ENCODE measurements at places on chromosomes 3 and 15.

- DNase-seq: no peak
These were observed 87.0 kb upstream of the ZNF280D start for GRCh38 chr15:56820333-56820732.

- DNase-seq: peak; percentile 80
These were observed 1.5 kb downstream of the SATB1 start for GRCh38 chr3:18423401-18424212.

GRCh38 chr3:134927599-134927998, 132.5 kb downstream of the EPHB1 start:
- DNase-seq: no peak

DNA sequence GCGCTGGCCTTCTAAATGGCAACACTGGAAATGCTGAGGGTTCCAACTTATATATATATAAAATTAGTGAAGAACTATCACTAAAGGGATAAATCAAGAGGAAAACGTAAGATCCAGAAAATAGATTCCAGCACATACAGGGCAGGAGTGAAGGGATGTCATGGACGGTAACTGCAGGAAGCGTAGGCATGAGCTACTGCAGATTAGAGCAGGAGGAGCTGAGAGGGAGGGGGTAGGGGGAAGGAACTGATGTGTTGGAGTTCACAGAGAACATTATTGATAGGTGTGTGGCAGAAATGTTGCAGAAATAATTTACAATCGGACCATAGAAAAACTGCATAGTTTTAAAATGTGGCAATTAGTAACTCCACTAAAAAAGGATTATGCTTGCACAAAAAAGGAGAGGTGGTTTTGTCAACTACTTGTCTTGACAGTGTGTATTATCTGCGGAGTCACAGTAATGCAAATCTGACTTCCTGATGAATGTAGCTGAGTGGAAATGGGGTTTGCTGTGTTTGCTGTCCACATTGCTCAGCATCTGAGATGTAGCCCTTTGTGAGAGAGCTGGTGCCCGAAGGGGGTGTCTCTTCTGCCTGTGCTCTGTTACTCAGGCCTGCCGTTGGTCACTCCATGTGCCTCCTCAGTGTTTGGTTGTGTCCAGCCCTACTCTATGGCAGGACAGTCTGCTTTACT, 61.2 kb downstream of the PAK2 start:
- DNase-seq: no peak

GRCh38 chr15:83053151-83053550, 13.9 kb downstream of the BTBD1 start:
- DNase-seq: no peak

GRCh38 chr3:30352410-30353318, 253.7 kb upstream of the TGFBR2 start:
- DNase-seq: no peak

DNA sequence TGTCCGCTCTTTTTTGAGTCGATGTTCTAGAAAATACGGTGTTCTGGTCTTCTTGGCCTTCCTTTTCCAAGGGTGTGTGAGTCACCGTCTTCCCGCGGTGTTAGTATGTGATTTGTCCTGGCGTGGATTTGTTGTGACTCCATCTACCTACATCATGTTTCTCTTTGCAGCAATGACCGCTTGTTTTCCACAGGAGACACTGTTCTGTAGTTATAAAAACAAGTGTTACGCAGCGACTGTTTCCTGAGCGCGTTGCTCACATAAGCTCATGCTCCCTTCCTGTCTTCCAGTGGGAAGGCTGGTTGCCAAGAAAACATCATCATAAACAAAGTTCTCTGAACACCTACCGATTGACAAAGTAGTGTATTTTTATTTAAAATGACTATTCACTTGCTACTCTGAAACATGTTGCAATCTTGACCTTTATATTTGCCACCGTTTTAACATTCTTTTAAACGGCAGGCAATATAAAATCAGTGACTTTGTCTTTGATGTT, 19.0 kb downstream of the USP13 start:
- peak; percentile 62 for DNase-seq

DNA sequence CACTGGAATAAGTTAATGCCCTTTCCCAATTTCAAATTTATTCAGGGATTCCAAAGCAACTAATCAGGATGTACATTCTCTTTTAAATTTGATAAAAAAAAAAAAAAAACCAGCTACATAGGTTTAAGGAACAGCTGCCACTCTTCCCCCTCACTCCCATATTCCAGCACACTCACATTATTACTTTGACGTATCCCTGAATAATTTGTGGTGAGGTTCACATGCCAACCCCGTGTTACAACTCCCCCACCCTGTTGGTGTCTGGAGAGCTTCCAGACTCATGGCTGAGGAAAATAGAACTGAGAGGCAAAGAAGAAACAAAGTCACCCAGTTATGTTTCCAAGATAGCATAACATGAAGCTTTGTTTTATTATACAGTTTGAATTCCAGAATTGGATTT, 300.5 kb upstream of the MME start:
- DNase-seq: peak; percentile 81

DNA sequence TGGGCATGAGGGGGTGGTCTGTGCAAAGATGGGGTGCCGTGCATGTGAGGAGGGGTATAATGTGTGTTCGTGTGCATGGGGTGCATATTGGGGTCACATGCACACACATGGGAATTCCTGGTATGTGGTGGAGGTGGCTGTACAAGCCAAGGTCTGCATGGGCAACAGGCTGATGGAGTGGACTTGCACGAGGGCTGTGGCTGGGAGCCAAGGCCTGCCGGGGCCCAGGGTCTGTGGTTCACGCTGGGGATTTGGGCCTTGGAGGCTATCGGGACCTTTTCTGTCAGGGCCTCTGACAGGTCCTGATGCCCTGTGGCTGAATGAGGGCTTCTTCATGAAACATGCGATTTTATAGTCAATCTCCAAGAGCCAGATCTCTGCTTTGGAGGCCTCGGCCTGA, 9.8 kb upstream of the PLXND1 start:
- DNase-seq: no peak

Measured in lung (tissue), 17 donors.